ENCODE measurements at places on chromosomes 16 and 17.
A peak's percentile ranks its signal among the peaks of the same experiment; 100 is the strongest.

GRCh38 chr16:86227801-86228200, 282.5 kb upstream of the FOXF1 start:
- DNase-seq = peak; percentile 58

DNA sequence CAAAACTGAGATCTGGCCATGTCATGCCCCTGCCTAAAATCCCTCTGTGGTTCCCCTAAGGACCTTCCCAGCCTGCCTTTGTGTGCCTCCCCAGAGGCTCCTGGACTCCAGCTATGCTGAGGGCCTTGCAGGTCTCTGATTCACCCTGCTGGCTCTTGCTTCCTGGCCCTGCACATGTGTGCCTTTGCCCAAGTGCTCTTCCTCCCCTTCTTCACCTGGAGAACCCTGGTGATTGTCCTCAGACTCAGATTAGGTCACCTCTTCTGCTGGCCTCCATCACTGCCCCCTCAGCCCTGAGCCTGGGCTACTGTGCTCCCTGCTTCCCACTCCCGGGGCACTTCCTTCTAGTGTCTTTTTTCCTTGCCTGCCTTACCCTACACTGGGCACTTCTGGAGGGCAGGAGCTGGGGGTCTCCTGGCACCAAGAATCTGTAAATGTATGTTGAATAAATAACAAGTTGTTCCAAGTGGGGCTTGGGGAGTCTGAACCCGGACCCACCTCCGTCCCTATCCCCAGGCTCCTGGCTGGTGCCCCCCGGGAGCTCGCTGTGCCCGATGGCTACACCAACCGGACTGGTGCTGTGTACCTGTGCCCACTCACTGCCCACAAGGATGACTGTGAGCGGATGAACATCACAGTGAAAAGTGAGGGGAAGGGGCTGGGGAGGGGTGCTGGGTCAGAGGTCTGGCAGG, 7.8 kb downstream of the ITGA3 start:
- DNase-seq = peak; percentile 36

- no peak for DNase-seq
Observed at GRCh38 chr16:67967958-67968399, 458 bp downstream of the SLC12A4 start.

DNA sequence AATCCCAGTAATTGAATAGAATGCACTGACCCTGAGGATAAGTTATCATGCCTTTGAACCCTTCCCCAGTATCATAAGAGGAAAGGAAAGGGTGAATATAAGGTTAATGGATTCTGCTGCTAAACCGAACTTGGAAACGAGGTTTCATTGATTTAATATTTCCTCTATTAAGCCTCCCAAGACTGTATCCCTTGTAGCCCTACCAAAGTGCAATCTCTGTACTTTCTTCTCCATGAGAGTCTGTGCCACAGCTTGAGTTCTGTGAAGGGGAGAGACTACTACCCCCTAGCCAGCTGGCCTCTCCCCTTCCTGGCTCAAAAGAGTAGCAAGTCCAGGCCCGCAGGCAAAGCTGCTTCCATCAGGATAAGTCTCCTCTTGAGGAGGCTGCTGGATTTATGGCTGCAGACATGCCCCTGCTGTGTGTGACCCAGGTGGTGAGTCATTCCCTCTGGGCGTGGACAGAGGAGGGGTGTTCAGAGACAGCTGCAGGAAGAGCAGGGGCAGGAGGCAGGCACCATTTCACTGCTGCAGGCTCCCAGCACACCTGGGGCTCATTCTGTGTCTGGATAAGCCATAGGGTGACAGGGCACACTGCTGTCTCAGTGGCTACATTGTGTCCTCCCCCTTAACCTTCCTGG, 58.4 kb downstream of the TOM1L2 start:
- DNase-seq = peak; percentile 88

GRCh38 chr17:75795820-75796607, 11.4 kb downstream of the UNK start:
- DNase-seq = no peak

GRCh38 chr17:79847698-79848369, 8.6 kb upstream of the CBX4 start:
- no peak for DNase-seq

DNA sequence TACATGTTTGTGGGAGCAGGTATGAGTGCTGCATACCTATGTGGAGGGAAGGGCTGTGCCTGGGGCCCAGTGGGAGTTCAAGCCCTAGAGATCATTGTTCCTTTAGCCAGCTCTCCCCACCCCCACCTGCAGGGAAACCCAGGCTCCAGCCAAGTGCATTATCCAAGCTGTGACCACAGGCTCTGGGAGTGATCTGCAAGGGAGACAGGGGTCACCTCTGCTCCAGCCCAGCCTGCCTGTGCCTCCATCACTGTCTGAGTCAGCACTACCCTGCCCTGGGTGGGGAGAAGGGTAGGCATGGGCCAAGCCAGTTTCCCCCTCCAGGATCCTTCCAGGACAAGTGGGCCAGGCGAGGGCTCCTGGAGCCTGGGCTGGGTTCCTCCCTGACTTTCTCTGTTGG, 32.1 kb upstream of the SBK1 start:
- no peak for DNase-seq

DNA sequence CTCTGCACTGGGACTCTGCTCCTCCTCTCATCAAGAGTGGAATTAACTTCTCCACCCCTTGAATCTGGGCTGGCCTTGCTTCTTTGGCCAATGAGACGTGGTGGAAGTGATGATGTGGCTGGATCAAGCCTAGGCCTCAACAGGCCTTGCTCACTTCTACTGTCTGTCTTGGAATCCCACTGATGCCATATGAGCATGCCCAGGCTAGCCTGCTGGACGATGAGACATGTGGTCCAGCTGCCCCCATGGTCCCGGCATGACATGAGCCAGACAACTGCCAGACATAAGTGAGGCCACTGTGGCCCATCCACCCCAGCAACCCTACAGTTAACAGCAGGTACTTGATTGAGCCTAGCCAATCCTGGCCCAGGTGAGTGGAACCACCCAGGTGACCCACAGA, 18.7 kb downstream of the VAC14 start:
- DNase-seq = no peak

GRCh38 chr17:62625870-62626200, 1.6 kb upstream of the MRC2 start:
- no peak for DNase-seq

- no peak for DNase-seq
Observed at GRCh38 chr16:19746561-19746960, 28.5 kb downstream of the IQCK start.

- DNase-seq = no peak
Observed at GRCh38 chr17:64406321-64407200, 15.9 kb upstream of the PECAM1 start.

GRCh38 chr16:89193576-89194293, 6.6 kb downstream of the SLC22A31 start:
- no peak for DNase-seq

GRCh38 chr17:5703736-5704135, 119.4 kb upstream of the NLRP1 start:
- no peak for DNase-seq

DNA sequence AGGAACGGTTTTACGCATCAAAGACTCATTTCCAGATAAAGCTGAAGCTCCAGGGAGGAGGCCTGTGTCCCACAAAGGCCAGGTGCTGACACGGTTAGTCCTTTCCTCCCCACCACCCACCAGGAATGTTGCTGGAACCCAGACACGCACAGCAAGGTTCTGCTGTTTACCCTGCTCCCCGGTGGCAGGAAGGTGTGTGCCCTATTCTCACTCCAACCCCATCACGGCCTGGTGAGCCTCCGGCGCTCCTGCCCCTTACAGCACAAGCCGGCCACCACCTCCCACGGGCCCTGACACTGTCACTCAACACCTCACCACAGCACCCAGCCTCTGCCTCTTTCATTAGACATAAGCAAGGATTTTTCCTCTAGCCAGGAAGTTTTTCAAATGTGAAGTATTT, 47.8 kb downstream of the ANKRD11 start:
- DNase-seq = no peak

GRCh38 chr17:71412803-71413202, 708.0 kb upstream of the SOX9 start:
- DNase-seq = peak; percentile 95

DNA sequence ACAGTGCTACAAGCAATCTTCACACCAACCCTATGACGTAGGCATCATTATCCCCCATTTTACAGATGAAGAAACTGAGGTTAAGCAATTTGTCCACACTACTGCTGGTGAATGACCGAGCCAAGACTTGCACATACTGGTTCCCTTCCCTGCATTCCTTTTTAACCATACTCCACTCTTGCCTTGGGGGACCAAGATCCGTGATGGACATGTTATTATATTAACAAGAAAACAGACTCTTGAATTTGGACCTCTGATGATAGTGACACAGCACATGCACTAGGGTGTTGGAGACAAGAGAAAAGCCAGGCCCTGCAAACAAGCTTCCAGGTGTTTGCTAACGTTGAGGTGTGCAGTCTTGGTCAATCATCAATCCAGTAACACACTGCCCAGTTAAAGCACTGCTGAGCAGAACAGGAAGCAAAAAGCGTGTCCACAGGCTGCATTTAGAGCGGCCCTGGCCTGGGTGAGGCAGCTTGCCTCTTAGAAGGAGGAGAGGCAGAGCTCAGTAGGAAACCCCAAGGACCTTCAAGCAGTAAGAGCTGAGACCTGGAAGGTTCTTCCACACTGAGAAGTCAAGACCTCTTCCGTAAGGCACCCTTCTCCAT, 36.7 kb downstream of the HNF1B start:
- DNase-seq = no peak

DNA sequence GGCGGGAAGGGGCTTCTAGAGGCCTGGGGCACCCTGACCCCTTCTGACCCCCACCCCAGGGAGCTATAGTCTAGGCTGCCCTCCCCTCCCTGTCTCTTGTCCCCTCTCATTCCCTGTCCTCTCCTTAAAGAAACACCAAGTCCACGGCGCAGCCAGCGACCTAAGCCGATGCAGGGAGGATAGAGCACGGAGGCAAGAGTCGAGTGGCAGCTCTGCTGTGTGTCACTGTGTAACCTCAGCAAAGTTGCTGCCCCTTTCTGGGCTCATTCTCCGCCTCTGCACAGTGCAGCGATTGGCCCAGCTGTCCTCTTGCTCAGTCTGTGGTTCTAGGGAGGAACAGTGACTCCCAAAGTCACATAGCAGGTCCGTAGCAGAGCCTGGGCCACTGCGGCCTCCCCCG, 36.5 kb upstream of the SBK1 start:
- DNase-seq = no peak

DNA sequence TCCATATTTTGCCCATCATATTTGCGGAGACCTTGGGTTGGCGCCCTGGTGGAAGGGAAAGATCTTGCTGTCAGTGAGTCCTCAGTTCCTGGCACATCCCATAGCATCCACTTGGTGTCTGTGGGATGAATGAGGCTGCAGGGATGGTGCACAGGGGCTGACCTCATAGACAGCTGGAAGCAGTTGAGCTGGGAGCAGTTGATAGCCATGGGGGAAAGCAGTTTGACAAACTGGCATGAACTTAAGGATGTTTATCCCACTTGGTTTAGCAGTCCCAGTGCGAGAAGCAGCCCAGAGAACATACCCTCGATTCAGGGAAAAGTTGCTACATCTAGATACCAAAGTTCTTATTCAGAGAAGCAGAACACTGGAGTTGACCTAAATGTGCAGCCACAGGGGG, 80.7 kb downstream of the SNX29 start:
- peak; percentile 4 for DNase-seq

DNA sequence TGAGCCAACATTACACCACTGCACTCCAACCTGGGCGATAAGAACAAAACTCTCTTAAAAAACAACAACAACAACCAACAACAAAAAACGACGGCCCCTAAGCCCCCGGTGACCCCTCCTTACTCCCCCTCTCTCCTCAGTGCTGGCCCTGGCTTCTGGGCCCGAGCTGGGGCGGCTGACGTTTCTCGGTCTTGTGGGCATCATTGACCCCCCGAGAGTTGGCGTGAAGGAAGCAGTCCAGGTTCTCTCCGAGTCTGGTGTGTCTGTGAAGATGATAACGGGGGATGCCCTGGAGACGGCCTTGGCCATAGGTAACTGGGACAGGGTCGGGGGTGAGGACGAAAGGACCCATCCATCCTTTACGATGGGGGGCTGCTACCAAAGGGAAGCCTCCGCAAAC, 52.7 kb downstream of the MEAK7 start:
- DNase-seq = no peak

DNA sequence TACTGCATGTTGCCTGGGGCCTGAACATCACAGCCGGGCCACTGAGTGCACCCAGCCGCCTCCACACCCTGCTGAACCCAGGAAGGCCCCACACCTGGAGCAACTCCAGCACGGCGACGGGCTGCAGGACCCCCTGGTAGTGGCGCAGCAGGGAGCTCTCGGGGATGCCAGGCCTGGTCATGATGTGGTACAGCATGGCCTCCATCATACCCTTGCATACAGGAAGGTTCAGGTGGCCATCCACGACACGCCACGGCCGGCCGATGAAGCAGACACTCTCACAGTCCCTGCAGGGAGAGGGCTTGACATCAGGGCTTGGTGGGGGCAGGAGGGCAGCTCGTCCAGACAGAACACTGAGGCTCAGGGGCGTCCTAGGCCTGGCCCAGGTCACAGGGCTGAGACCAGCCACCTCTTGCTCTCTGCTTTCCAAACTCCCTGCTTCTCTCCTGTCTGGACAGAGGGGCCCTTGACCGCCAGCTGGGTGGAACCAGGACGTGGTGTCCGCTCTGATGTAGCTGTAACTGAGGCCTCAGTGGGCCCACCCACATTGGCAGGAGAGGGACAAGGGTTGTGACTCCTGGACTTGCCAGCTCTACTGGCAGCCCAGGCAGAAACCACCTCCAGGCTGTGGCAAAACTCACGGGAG, 60.3 kb downstream of the IL21R start:
- no peak for DNase-seq

GRCh38 chr17:64130559-64131001, 636 bp upstream of the ERN1 start:
- peak; percentile 87 for DNase-seq

DNA sequence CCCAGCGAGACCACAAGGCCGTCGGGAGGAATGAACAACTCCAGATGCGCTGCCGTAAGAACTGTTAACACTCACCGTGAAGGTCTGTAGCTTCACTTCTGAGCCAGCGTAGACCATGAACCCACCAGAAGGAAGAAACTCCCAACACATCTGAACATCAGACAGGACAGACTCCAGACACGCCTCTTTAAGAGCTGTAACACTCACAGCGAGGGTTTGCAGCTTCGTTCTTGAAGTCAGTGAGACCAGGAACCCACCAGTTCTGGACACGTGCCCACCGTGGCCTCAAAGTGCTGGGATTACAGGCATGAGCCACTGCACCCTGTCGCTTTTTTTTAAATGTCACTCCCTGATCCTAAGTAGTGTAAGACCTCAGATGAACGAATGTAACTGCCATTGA, 17.3 kb downstream of the KPNA2 start:
- DNase-seq = no peak

GRCh38 chr16:31094088-31094423, 541 bp downstream of the VKORC1 start:
- DNase-seq = no peak

All from HFFc6 (cell line).